ENCODE measurements at places on chromosomes 3 and 15. TPM values are rescaled to one million over a fixed set of nuclear protein-coding genes. Genes with fewer than 3 reads are reported as not detected.

ERC2 gene
- 1.2 TPM for total RNA-seq

SMCO1 gene
- not detected for total RNA-seq

AAGAB gene
- 41.0 TPM for total RNA-seq

MYZAP gene
- total RNA-seq = 15.2 TPM

LRRC49 gene
- total RNA-seq = 8.8 TPM

CCDC39 gene
- total RNA-seq = not detected

NEK11 gene
- 8.6 TPM for total RNA-seq

GOLGA8H gene
- not detected for total RNA-seq

AGTR1 gene
- total RNA-seq = 12.0 TPM

KY gene
- 3.7 TPM for total RNA-seq

GOLGA8J gene
- not detected for total RNA-seq

CACNA2D2 gene
- total RNA-seq = 2.5 TPM

DNA sequence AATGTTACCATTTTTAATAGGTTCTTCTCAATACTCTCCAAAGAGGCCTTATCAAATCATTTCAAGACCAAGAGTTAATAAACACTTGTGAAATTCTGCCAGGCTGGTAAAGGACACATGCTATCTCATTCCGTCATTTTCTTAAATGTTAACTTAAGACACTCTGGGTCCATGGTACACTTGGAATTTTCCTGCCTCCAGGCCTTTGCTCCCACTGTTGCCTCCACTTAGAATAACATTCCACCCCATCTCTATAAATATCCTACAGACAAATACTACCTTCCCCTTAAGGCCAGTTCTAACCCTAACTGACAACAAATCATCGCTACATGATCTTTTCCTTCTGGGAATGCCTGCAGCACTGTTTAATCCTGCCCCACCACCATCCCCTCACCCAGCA lies 24.1 kb downstream of the MAGI1 start:
- DNase-seq = no peak

- no peak for DNase-seq
These were observed 12.9 kb downstream of the AMOTL2 start for GRCh38 chr3:134361162-134361835.

DNA sequence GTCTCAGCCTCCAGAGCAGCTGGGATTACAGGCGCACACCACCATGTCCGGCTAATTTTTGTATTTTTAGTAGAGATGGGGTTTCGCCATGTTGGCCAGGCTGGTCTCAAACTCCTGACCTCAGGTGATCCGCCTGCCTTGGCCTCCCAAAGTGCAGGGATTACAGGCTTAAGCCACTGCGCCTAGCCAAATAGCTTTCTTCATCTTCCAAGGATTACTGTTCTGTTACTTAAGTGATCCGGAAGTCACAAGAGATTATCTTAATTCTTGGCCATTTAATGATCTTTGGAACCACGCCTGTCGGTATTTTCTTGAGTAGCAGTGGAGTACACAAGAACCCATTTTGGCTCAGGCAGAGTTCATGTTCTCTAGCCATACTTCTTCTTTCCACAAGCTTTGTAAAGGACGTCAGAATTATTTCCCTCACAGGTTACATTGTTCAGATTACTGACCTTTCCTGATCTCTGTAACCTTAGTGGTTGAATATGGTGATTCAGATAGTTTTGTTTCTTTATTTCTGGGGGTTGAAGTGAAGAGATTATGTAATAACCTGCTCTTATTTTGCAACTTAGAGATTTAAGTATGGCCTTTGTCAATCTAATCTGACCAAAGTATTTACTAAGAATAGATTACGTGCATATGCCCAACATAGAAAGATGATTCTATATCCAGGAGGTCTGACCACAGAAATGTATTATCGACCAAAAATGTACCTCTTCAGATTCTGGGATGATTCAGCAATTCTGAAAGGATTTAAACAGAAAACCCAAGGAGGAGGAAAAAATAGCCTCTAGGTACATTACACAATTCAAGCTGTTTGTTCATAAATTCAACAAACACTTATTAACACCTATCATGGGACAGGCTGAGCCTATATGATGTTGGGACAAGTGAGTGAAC lies 132.2 kb downstream of the GREM1 start:
- DNase-seq = no peak

DNA sequence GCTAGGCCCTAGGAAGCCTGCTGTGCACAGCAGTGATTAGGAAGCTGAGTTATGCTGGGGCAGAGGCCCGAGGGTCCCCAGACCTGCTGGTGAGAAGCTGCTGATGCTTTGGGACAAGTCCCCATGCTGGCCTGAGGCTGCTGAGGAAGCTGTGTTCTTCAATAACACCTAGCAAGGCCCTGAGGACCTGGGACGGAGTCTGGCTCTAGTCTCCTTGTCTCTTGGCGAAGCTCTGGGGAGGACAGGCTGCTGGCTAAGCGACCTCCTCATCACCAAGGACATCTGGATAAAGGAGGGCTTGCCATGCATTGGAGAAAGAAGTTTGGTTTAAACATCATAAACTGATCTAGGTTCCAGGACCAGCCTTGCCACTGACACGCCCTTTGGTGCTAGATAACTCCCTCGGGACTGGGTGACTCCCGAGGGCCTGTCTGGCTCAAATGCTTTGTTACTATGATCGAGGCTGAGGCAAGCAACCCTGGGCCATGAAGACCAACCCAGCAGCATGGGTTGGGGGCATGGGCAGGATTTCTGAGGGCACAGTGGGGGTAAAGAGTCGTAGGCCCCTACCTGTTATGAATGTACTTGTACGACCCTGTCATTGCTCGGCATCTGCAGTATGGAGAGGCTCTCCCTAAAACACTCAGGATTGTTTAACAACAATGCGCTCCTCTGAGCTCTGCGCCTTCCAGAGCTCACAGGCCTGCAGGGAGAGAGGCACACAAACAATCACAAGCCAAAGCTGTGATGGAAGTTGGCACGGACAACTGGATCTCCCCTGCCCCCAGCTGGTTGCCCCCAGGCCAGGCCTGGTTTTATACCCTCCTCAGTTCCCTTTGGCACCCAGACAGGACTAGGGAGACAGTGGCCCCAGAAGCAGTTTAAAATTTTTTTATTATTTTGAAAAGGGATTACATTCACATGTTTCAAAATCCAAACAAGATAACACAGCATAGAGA lies 64.4 kb downstream of the LINGO1 start:
- DNase-seq = no peak

- DNase-seq = no peak
These were observed 960 bp upstream of the KLF13 start for GRCh38 chr15:31325595-31326155.

- DNase-seq = no peak
These were observed 65.0 kb downstream of the CCNL1 start for GRCh38 chr3:157094751-157095480.

DNA sequence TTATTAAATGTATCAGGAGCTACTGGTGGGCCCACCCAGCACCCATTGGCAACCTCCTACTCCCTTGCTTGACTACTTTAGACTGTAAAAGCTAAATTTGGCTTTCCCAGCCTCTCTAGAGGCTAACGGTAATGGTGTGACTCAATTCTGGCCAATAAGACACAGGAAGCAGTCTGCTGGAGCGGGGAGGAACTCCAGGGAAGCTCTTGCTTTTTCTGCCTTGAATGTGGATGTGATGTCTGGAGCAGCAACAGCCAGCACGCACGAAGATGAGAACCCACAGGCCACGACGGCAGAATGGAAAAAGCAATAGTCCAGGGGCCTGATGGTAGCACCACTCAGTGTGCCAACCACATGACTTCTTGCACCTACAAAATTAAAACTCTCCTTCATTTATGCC lies 39.9 kb downstream of the RAB6B start:
- no peak for DNase-seq

DNA sequence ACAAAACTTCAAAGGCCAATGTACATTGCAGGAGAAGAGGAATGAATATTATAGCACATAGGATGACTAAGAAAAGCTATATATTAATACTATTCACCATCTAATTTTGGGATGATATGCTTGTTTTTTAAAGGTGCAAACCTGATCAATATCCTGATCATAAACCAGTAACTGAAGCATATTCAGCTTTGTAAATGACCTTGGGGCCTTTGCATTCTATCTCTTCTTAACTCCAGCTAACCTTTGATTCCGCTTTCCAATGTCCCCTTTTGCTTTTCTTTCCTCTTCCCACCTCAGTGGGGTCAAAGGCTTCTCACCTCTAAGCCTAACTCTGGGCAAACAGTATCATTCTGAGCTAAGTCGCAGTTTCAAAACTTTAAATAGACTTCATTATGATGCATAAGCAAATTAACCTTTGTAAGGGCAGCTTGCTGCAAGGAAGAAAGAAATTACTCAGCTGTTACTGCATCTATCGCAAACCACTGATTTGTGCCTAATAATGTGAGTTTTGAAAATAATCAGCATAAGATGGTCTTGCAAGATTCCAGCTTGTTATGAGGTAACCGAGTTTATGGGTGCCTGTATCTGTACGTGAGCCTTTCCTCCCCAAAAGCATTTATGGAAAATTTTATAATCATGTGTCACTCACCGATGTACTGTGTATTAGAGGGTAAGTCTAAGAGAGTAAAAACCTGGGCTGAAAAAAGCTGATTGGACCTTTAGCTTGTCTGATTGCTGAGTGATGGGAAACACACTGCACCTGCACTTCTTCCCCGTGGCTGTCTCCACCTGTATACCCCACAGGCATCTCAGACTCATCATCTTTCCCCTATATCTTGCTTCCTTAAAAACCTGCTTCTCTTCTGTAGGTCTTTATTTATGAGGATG lies 116.8 kb downstream of the TPRG1 start:
- DNase-seq = no peak

- DNase-seq = peak; percentile 81
These were observed 913 bp upstream of the SCN5A start for GRCh38 chr3:38650248-38650951.

DNA sequence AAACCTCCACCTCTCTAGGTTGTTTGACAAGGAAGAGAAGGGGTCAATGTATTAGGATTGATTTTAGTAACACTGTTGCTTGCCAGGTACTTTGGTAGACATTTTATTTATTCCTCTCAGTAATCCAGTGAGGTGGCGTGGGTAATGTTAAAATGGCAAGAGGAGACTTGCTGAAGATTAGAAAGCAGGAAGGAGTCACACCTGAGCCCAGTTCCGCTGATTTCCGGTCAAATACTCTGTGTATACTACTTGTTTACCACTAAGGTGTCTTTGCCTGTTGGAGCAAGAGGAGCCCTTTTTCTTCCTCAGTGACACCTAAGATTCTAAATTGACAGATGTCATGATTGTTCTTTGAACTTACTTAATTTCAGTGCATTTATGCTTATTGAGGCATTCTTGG lies 1.7 kb downstream of the OXNAD1 start:
- DNase-seq = no peak

GRCh38 chr15:27656296-27656987 lies 442.7 kb downstream of the OCA2 start:
- no peak for DNase-seq

DNA sequence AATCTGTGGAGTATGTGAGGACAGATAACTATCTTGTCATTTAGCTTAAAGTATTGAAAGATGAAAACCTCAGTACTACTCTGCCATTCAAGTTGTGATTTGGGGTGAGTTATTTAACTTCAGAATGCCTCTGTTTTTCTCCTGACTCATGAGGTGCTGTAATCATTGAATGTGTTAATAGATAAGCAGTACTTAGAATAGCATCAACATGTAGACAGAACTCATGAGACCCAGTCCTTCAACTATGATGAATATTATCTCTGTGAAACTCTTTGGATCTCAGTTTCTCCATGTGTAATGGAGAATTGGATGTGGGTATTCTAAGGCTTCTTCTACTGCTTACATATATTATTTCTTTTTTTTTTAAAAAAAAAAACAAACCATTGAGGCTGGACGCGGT lies 431.4 kb downstream of the GRM7 start:
- no peak for DNase-seq

DNA sequence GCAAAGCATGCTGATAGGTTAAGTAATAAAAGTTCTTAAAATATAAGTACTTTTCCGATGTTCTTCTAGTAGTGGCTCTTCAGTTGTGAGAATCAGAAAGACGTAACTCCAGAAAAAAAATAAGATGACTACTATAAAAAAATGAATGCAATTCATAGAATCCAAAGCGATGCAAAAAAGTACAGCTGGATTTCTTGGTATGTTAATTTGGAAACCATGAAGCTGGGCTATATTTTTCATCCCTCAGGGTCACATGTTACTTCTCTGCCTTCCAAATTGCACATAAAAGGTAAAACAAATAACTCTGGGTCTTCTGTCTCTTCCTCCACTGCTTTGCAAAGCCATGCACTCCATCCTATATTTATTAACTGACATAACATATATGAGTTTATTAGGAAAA lies 843.9 kb upstream of the DPPA4 start:
- no peak for DNase-seq

Measured in vagina (tissue), 2 donors.